ENCODE measurements at places on chromosomes 1 and 21.

DNA sequence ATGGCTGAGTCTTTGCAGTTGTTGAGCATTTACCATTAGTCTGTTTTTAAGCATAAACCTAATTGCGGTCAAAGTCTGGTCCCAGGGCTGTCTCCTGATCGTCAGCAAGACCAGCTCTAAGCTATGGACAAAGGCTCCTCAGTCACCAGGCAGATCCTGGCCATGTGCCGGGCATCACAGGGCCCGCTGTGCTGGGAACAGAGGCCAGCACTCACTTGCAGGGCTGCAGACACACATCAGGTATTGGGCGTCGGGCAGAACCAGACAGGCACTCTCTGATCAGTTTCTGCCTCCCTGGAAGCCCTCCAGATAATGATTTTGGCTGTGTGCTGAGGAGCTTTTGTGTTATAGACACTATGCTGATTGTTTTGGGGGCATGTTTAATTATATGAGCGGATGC, 26.6 kb downstream of the TMEM51 start:
- no peak for DNase-seq

- DNase-seq, result no peak
These were observed 61.4 kb upstream of the HMCN1 start for GRCh38 chr1:185672719-185673360.

DNA sequence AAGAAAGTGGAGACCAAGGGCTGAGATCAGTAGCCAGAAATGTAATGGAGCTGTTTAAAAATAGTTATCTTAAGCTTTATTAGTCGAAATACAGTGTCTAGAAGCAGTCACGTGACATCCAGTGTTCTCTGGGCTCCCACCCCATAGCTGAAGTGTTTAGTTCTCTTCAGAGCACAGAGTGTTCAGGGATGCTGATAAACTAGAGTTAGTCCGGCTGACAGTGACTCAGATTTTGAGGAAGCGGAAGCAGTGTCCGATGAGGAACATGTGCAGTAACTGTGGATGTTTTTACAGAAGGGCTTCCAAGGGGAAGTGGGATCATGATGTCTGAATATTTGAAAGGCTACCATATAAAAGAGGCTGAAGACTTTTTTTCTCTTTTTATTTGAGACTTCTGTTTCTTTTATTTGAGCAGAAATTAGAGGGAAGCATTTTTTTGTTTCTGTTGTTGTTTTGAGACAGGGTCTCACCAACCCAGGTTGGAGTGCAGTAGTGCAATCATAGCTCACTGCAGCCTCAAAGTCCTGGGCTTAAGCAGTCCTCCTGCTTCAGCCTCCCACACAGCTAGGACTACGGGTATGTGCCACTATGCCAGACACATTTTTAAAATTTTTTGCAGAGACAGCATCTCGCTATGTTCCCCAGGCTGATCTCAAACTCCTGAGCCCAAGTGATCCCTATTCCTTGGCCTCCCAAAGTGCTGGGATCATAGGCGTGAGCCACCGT, 124.2 kb downstream of the GALNT2 start:
- no peak for DNase-seq

DNA sequence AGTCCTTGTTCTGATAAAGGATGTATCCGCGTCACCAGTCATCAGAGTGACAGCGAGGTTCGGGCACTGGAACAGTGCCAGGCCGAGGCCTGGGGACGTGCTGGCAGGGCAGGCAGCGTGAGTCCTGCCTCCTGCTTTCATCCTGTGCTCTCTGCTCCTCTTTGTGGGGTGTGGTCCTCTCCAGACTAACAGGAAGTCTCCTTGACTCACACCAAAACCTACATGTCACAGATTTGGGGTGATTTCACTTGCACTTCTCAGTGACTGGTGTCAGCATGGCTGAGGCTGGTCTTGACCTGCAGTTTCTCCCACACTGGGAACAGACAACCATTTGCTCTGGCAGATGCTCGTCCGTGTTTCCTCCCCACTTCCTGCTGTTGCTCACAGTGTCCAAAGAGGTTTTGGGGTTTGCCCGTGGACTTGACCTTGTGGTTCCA, 8.8 kb upstream of the NLRP3 start:
- no peak for DNase-seq

GRCh38 chr1:19437891-19438294, 47.4 kb downstream of the CAPZB start:
- no peak for DNase-seq

Data from bronchial epithelial cell (primary cell).